ENCODE measurements at places on chromosomes 5 and 9. TPM values are rescaled to one million over a fixed set of nuclear protein-coding genes. Genes with fewer than 3 reads are reported as not detected.

GRCh38 chr5:176875783-176876505, 23.2 kb downstream of the HK3 start:
- H3K4me1 ChIP-seq: no peaks in the 10 kb centered on the region
- no peak for DNase-seq
- no peak overlapping the region for H3K4me3 ChIP-seq
- H3K36me3 ChIP-seq: no peaks in the 10 kb centered on the region

GRCh38 chr5:134568761-134569695, 43.6 kb downstream of the JADE2 start:
- H3K27me3 ChIP-seq: no peaks in the 10 kb centered on the region
- no peak overlapping the region for H3K4me3 ChIP-seq
- DNase-seq: peak; percentile 84
- no peaks in the 10 kb centered on the region for H3K36me3 ChIP-seq
- H3K27ac ChIP-seq: no peak overlapping the region

DNA sequence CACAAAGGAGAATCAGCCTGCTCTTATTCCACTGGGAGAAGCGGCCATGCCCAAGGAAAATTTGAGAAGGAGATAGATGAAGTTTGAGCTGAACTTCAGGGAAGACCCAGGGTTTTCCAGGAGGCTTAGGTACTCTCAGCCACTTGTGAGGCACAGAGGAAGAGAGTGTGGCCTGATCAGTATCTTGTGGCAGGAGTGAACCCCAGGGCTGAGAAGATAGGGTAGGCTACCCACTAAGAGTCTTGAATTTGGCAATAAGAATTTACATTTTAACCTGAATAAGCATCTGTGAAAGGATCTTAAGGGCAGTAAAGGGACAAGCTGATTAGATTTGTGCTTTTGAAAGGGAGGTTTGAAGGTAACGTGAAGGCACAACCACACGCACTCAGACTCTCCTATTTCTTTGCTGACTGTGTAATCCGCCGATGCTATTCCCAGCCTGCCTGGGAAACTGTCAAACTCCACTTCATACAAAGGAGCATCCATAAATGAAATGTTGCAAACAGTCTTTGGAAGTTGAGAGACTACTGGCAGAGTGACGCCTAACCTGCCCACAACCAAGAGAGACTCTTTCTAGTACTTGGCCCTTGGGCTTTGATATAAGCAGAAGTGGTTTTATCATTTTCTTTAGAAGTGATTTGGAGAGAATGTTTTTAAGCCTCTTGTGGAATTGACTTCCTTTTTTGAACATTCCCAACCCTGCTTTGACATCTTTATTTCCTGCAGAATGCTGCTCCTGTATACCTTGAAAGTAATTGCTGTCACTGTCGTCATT, 108.2 kb upstream of the VCAN start:
- no peaks in the 10 kb centered on the region for H3K4me1 ChIP-seq
- H3K27ac ChIP-seq: no peak overlapping the region
- no peak for DNase-seq
- no peaks in the 10 kb centered on the region for H3K27me3 ChIP-seq

- peaks cover 6% of the 10 kb centered on the region for H3K4me1 ChIP-seq
- H3K27me3 ChIP-seq: no peaks in the 10 kb centered on the region
Observed at GRCh38 chr9:109213285-109214121, 46.5 kb upstream of the FRRS1L start.

Gene LPAR1
- 24.4 TPM for total RNA-seq

Gene RETREG1
- 4.0 TPM for total RNA-seq

DNA sequence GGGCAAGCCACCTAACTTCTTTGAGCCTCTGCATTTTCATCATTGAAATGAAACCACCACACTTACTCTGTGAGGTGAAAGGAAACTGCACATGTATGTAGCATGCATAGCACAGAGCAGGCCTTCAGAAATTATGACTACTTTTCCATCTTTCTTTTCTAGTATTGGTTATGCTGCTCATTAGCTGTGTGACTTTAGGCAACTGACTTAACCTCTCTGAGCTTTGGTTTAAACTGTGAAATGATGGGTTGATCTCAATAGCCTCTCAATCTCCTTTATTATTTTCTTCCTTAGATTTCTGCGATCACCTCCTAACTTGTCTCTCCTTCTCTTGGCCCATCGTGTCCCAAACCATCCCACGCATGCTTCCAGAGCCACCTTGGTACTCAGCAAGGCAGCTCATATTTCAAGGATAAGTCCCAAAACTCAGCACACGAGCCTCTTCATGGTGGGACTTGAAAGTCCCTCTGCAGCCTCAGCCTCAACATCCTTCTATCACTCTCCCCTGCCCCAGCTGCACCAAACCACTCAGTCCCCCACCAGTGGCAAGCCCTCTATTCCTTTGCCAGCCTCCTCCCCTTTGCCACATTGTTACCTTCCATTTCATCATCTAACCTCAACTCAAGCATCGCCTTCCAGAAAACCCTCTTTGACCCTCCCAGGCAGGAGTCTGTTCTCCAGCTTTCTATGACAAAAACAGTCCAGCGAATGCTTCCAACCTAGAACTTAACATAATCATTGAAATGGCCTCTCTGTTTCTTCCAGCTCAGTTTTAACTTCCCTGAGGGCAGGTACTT, 60.3 kb upstream of the DNAH5 start:
- H3K4me3 ChIP-seq: no peak overlapping the region
- no peak overlapping the region for H3K27ac ChIP-seq
- no peaks in the 10 kb centered on the region for H3K4me1 ChIP-seq

- H3K36me3 ChIP-seq: no peaks in the 10 kb centered on the region
- H3K27me3 ChIP-seq: no peaks in the 10 kb centered on the region
- H3K4me1 ChIP-seq: peaks cover 2% of the 10 kb centered on the region
- no peak overlapping the region for H3K4me3 ChIP-seq
Observed at GRCh38 chr9:122029898-122030297, 63.2 kb downstream of the TTLL11 start.

GRCh38 chr9:105693435-105694189, 729 bp upstream of the TMEM38B start:
- H3K36me3 ChIP-seq: no peaks in the 10 kb centered on the region
- no peak overlapping the region for H3K27ac ChIP-seq
- H3K27me3 ChIP-seq: no peaks in the 10 kb centered on the region
- DNase-seq: no peak
- H3K4me1 ChIP-seq: peaks cover 2% of the 10 kb centered on the region

- DNase-seq: no peak
- H3K27ac ChIP-seq: peak overlapping the region; percentile 81
- peaks cover 2% of the 10 kb centered on the region for H3K4me1 ChIP-seq
- peak overlapping the region; percentile 87 for H3K4me3 ChIP-seq
- H3K27me3 ChIP-seq: no peaks in the 10 kb centered on the region
Observed at GRCh38 chr5:34930462-34930844, 1.1 kb downstream of the DNAJC21 start.

DNA sequence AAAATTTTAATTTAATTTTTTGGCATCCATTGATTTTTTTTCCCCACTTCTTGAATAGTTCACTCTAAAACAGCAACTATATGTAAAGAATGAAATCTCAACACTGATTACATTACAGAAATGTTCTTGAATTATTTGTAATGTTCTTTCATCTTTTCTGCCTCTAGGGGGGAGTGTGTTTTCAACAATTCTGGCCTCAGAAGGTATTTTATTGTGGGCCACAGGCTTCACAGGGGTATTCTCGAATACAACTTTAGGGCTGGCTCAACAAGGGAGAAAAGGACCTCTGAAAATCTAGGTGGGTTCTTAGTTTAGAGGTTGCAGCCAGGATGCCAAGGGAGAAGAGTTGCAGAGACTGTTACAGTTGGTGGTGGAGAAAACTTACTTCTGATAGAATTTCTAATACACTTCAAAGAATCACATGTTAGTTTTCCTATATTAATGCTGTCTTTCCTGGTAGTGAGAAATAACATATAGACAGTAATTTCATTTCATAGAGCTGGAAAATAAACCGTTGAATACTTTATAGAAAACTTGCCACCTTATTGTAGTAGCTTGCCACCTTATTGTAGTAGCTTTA, 3.6 kb upstream of the NPR3 start:
- peaks cover 4% of the 10 kb centered on the region for H3K4me1 ChIP-seq
- H3K27me3 ChIP-seq: no peaks in the 10 kb centered on the region
- no peak overlapping the region for H3K4me3 ChIP-seq
- no peak for DNase-seq
- no peaks in the 10 kb centered on the region for H3K36me3 ChIP-seq
- no peak overlapping the region for H3K27ac ChIP-seq
